ENCODE measurements at places on chromosomes 12 and 14.

DNA sequence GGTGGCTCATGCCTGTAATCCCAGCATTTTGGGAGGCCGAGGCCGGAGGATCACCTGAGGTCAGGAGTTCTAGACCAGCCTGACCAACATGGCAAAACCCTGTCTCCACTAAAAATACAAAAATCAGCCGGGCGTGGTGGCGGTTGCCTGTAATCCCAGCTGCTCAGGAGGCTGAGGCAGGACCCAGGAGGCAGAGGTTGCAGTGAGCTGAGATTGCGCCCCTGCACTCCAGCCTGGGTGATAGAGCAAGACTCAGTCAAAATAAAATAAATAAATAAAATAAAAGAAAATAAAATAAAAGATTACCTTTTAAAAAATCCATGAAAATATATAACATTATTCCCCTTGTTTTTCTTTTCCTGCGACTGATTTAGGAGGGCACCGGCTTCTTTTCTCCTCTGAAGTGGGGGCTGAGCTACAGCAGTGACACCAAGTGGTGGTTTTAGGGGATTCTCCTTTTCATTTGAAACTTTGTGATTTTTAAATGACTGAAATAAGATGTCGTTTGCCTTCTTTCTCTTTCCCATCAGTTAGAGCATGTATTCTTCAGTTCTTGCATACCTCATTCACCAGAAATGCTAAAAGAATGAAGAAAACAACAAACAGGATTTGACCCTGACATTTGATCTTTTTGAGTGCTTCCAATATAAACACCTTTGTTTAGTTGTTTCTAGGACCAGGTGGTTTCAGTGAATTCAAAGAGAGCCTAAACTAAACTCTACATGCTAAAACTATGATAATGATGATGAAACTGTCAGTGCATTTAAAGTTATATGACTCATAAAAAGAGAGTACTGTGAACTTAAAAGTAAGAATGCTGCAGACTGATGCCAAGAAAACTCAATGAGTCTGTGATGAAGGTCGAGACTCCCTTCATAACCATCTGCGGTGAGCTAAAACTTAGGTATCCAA is 22.6 kb upstream of the PKP2 start:
- no peak for DNase-seq

DNA sequence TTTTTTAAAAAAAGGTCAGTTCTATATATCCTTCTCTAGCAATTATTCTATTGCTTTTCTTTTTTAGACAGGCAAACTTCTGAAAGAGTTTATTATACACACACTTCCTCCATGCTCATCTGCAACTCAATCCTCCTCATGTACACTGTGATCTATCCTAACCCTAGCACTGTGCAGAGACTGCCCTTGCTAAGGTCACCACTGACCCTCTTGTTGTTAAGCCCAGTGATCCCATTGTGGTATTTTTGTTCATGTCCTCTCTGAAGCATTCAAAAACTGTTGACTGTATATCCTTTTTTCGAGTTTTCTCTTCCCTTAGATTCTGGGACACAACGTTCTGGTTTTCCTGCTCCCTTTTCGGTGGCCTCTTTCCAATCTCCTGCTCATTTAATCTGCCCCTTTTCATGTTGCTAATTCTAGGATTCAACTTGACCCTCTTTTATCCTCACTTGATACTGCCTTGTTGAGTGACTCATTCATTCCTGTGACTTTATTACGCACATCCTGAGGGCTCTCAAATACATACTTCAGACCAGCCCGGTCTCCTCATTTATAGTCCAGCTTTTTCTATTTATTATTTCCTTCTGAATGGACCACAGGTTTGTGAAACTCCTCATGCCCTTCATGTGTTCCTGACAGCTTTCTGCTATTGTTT is 53.9 kb upstream of the PTPRB start:
- DNase-seq, result no peak

GRCh38 chr12:58914457-58914856 is 5.8 kb downstream of the LRIG3 start:
- DNase-seq, result no peak

DNA sequence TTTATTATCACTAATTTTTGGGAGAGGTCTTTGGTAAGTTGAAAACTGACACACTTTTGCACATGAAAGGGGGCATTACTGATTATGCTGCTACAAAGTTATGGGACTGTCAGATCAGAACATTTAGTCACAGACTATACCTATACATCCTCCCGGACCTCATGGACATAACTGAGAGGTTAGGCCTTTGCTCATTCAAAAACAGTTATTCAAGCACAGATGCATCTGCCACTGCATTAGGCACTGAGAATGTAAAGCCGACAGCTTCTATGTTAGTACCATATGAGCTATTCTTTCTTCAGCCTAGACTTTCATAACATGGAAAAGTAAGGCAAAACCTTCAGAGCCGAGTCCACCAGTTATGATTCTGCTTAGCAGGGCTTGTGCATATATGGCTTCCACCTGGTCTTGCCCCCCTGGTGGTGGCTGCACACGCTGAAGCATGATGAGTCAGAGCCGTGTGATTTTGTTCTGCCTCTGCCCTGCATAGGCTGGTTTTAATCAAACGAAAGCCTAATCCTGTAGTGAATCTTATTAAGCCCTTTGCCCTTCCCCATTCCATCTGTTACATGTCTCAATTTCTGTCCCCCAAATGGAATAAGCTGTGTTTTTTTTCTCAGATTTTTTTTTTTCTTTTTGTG is 21.8 kb upstream of the RNU6-8 start:
- no peak for DNase-seq

DNA sequence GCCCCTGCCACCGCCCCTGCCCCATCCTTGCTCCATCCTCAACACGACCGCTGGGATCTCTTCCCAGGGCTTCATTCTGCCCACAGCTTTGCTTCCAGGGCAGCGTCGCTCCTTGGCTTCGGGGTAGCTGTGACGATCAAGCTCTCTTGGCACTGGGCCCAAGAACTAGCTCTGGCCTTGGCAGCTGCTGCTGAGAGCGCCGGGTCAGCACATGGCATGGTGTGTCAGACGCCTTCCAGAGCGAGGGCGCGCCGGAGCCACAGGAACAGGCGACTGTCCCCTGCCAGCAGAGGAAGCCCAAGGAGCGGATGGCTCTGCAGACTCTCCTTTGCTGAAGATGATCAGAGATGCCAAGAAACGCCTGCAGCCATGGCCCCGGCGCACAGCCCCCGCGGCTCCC is 15.9 kb downstream of the RAB35 start:
- no peak for DNase-seq

Measured in GOT3 (cell line).